ENCODE measurements at places on chromosomes 16 and 17.

DNA sequence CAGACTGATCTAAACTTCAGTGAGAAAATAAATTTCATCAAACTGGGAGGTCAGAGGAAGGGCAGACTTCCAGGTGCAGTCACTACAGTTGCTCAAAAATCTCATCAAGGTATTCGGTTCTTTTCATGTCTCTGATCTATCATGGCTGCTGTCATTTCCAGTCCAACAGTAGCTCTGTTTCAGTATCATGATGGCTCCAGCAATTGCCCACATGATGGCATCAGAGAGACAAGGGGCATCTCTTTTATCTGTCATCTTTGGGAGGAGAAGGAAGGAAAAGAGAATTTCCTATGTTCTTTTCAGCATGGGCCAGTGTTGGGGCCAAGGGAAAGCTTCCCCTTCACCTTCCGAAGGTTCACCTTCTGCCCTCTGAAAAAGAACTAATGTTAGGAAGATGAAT is 504.9 kb upstream of the HSBP1 start:
- DNase-seq = no peak

DNA sequence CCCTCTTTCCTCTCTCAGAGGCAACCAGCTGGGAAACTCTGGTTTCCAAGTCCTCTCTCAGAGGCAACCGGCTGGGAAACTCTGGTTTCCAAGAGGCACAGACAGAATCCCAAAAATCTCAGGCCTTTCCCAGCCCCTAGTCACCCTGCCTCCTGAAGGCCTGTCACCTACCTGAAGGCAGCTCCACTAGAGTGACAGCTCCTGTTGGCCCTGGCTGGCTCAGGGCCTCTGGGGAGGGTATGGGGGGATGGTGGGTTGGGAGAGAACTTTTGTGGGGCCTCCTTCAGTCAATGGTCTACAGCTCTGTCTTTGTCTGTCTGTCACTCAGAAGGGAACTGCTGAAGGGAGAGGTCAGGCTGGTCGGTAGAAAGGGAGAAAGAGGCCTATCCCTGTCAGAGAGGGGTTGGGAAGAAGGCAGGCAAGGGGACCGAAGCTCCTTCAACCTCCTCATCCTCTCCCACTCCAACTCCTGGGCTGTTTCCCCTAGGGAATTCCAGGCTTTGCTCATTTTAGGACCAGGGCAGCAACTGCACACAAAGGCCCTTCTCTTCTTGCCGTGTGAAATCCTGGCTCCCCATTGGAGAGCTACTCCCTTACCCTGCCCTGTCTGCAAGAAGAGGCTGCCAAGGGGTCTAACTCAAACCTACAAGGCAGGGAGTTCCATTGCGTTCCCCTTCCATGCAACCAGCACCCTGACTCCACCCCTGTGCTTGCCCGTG is 23.6 kb downstream of the COPZ2 start:
- DNase-seq = peak; percentile 27

DNA sequence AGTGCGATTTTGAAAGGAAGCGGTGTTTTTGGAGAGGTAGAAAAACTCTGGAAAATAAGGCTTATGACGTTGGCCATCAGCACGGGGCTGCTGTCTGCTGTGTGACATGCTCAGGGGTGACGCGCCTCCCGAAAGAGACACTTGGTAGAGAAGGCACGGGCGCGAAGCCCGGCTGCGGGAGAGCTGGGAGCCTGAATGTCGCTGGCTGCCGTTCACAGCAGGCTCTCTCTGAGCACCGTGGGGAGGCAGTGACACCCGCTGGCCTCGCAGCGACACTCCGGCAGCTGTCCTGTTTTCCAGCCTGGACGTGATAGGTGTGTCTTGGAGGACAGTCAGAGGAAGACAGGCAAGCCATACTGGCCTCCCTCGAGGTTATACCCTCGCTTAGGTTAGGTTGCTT is 759.1 kb upstream of the RBFOX1 start:
- peak; percentile 86 for DNase-seq

GRCh38 chr17:12410717-12411116 is 255.0 kb upstream of the MYOCD start:
- DNase-seq = no peak

GRCh38 chr16:50011707-50012106 is 13.3 kb upstream of the CNEP1R1 start:
- no peak for DNase-seq

- DNase-seq = no peak
Measured at GRCh38 chr16:50533317-50533716, 14.9 kb upstream of the NKD1 start.

DNA sequence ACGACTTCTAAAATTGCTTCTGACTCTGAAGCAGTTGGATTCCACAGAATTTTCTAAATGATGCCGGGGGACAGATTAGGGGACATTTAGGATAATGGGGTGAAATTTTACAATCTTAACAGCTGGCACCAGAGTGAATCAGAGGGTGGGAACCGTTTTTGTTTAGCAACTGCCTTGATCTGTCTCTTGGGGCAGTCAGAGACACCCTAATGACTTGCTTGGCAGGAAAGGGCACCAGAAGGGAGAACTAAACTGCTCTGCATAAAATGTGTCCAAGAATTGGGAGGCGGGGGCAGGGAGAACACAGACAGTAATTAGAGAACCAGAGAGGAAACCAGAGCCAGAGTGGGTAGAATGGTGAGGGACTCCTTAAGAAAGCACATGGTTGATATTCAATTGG is 6.1 kb upstream of the ABCC12 start:
- DNase-seq = no peak

DNA sequence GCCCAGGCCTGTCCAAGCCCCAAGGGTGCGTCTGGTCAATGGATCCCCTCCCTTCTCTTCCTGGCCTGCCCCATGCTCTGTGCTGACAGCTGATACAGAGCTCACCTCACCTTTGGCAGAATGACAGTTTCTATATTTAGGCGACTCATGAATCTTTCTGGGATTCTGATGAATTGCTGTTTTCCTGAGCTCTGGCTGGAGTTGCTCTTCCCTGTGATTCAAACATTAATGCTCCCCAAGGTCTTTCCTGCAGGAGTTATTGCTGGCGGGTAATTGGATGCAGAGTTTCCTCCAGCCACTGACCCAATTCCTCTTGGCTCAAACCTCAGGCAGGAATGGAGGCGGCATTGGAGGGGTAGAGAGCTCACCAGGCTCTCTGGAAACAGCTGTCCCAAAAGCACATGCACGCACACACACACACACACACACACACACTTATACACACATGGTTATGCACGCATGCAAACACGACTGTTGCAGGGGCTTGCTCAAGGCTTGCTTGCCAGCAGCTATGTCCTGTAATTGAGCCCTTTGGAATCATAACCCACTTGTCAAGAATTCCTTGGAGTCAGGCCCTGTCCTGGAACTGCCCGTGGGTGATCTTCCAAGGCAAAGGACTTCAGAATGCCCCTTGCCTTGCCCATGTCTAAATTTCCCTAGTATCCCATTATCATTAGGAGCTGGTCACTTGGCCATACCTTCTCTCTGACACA is 128.8 kb downstream of the ASIC2 start:
- no peak for DNase-seq

GRCh38 chr17:81591971-81592370 is 39.8 kb upstream of the FAAP100 start:
- no peak for DNase-seq

DNA sequence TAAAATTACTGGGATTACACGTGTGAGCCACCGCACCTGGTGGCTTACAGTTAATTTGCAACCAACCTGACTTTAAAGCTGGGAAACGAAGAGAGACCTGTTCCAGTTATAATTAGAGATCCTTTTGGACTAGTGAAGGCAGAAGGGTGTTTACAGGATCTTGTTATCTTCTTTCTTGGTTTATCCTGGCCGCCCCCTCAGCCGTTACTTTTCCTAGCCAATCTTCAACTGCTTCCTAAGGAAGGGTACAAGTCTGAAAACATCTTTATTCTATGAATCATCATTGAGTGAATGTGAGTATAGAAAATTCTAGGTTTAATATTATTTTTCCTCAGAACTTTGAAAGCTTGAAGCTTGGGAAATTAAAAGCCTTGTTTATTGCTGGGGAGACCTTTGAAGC is 286.5 kb downstream of the SLC39A11 start:
- DNase-seq = no peak

DNA sequence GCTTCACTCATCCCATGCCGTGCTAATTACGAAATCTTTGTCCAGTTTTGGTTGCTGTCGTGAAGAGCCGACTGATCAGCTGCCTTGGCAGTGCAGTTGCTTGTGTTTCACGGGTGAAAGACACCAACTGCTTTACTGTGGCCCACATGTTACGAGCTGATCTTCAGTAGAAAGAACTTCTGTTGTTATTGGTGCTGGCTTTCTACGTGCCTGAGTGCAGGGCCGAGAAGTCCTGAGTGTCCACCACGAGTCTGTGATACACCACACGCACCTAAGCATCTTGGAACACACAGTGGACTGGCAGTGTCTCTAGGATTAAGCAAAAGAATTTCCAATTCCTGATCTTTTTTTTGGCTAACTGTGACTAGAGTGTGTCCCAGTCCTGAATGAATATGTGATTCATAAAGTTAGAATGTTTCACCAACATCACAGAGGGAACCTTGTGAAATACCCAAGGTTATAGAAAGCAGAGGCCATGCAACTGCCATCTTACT is 70.4 kb upstream of the CLEC18A start:
- no peak for DNase-seq

GRCh38 chr17:82149401-82150099 is 51.5 kb upstream of the FASN start:
- peak; percentile 60 for DNase-seq

DNA sequence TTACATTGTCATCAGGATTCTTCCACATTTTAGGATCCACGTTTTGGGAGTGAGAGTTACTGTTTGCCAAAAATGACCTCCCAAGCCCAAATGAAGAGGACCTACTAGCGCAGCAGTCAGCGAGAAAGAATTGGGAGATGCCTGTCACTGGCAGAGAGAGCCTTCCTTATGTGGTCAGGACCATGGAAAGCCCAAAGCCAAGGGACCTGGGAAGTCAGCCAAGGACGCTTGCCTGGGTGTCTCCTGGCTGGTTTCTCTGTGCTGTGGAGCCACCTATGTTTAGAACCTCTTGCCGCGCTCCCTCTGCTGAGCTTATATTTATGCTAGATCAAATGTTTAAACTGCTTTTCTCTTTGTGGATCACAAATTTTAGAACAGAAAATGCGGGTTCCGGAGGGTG is 24.9 kb upstream of the RHBDL3 start:
- no peak for DNase-seq

GRCh38 chr16:48232493-48233040 is 11.5 kb upstream of the LONP2 start:
- no peak for DNase-seq

GRCh38 chr16:16108759-16109158 is 114.5 kb downstream of the ABCC6 start:
- DNase-seq = no peak

DNA sequence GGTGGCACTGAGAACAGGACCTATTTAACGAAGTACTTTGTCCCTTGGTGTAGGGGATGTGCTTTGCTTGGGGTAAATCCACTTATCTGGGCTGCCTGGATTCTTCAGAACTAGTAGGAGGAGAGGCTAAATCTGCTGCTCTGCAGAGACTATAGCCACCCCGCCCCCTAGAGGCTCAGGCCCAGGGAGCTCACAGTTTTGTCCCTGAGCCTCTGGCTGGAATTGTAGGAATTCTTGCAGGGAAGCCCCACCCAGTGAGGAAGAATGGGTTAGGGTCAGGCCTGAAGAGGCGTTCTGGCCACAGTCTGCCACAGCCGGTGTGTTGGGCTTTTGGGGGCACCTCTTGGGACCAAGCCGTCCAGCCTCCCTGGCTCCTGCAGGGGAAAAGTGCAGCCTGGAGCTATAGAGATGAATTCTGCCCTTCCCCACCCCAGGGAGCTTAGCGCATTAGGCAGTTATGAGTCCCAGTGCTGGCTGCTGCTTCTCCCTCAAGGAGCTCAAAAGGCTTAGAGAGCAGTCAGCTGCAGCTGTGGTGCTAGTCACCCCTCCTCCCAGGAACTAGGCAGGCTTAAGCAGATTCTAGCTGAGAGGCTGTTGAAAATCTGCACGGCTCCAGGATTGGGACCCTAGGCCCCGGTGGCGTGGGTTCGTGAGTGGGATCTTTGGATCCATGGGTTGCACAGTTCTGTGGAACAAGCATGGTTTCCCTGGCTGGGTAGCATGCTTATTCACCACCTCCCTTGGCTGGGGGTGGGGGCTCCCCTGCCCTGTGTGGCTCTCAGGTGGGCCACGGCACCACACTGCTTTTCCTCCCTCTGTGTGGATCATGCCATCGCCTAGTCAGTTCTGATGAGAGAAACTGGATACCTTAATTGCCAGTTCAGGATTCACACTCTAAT is 237.4 kb upstream of the TOM1L1 start:
- peak; percentile 86 for DNase-seq

DNA sequence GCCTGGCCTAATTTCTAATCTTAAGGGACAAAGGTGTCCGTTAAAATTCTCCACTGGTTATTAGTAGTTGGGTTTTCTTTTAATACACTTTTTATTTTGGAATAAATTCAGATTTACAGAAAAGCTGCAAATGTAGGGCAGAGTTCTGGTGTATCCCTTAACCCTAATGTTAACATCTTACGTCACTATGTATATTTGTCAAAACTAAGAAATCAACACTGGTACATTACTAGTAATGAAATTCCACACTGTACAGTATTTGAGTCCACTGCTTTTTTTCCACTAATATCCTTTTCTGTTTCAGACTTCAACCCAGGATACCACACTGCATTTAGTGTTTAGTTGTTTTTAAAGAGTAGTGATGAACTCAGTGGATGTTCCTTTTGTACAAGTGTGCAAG is 18.7 kb upstream of the KPNA2 start:
- DNase-seq = no peak

DNA sequence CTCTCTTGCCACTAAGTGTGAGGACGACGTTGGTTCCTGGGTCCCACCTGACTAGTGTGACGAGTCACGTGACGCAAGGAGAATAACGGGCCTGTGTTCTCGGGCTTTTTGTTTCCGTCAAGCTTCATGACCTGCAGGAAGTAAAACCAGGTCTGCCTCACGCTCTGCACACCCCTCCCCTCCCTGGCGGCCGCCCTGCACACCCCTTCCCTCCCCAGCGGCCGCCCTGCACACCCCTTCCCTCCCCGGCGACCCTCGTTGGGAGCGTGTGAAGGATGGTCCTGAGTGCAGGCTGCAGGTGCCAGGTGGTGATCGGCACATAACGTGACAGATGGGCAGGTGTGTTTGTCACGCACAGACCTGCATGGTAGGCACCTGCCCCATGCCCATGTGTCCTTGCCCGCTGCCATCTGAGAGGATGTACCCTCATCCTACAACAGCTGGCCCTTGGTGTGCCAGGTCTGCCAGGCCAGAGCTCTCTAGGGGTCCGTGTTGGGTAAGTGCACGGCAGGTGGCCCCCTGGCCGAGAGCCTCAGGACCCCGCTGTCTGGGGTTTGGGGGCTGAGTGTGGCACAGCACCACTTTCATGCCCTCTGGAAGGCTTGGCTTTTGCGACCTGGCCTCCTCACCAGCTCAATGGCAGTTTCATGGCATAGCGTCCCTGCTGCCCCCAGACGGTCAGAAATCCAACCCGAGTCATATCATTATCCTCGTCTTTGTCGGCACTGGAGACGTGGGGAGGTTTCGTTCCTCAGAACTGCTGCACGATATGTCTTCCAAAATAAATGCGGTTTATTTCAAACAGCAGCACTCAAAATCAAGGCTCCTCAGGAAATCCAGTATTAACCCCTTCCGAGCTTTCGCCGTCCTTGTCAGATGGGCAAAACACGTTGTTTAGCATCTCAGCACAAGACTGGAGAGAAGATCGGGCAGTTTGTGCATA is 191.8 kb upstream of the CHMP6 start:
- no peak for DNase-seq

- peak; percentile 52 for DNase-seq
Measured at GRCh38 chr16:82439678-82440293, 187.0 kb upstream of the CDH13 start.

- no peak for DNase-seq
Measured at GRCh38 chr17:56313201-56313600, 159.9 kb downstream of the ANKFN1 start.

Data from D341Med (cell line).